ENCODE measurements at places on chromosomes 1 and 21. TPM values are rescaled to one million over a fixed set of nuclear protein-coding genes. Genes with fewer than 3 reads are reported as not detected.

LRRC71 gene
- total RNA-seq: not detected

ARID4B gene
- total RNA-seq: 8.0 TPM

GRCh38 chr1:67307251-67308060 lies at the start of gene IL12RB2:
Gene IL12RB2, plus strand, starts transcription at chr1:67307873. Its CDS starts 12,496 bp downstream, at chr1:67320369.
- H3K36me3 ChIP-seq: no peaks in the 10 kb centered on the region
- peaks cover 13% of the 10 kb centered on the region for H3K27me3 ChIP-seq
- no peak within 1 kb of the TSS for H3K27ac ChIP-seq
- no peaks in the 10 kb centered on the region for H3K4me1 ChIP-seq

GRCh38 chr21:35779690-35780570 lies 280.4 kb downstream of the SETD4 start:
- no peak for DNase-seq
- H3K4me3 ChIP-seq: no peak overlapping the region
- H3K27me3 ChIP-seq: no peaks in the 10 kb centered on the region
- H3K36me3 ChIP-seq: no peaks in the 10 kb centered on the region

GPR37L1 gene
- 0.12 TPM for total RNA-seq

GRCh38 chr1:3785045-3785444 lies 11.3 kb downstream of the LRRC47 start:
- H3K27me3 ChIP-seq: no peaks in the 10 kb centered on the region
- peaks cover 14% of the 10 kb centered on the region for H3K4me1 ChIP-seq
- H3K36me3 ChIP-seq: peaks cover 5% of the 10 kb centered on the region

DNA sequence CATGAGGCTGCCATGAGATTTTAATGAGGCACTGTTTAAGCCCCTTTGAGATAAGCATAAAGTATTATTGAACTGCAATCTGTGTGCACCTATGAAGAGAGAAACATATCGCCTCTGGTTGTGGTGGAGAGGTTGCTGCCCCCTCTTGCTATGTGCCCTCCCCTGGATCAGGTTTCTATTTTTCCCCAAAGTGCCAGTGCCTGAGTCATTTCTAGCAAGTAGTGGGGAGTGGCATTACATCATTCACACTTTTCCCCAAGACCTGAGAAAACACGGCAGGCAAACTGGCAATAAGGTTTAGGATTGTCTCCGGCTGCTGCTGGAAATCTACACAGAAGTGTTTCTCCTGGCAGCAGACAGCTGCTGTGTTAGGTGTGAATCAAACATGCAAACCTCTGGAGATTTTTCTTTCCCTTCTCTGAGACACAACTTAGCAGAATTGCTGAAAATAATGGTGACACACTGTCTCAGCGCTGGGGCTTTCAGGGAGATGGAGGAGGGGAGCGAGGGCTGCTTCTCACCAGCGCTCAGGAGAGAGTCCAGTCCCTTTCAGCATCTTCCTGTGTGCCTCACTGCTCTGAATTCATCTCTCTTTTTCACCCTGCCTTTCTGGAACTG lies 13.7 kb upstream of the RGS16 start:
- no peak for DNase-seq
- no peaks in the 10 kb centered on the region for H3K36me3 ChIP-seq
- H3K27me3 ChIP-seq: no peaks in the 10 kb centered on the region
- peaks cover 27% of the 10 kb centered on the region for H3K4me1 ChIP-seq
- no peak overlapping the region for H3K4me3 ChIP-seq
- H3K27ac ChIP-seq: no peak overlapping the region
